ENCODE measurements at places on chromosomes 2 and 18.

- DNase-seq = no peak
These were observed 18.4 kb downstream of the SLC4A3 start for GRCh38 chr2:219645631-219646527.

GRCh38 chr2:55771612-55772011 lies 78.0 kb upstream of the PNPT1 start:
- DNase-seq = no peak

GRCh38 chr18:12851716-12852115 lies 32.3 kb downstream of the PTPN2 start:
- DNase-seq = no peak

DNA sequence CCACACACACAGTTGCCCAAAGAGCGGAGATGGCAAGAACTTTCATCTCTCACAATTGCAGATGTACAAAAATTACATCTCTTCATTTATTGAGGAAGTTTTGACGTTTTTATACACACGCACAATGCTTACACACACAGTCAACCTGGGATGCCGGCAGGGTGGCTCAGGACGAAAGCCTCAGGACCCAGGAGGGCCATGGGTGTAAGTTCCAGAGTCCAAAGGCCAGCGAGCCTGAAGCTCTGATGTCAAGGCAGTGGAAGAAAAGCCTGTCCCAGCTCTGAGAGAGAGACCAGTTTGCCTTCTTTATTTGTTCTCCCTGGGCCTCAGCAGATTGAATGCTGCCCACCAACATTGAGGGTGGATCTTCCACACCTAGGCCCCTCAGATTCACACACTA lies 10.1 kb downstream of the AMER3 start:
- DNase-seq = no peak

- no peak for DNase-seq
These were observed 403.2 kb upstream of the KLHL29 start for GRCh38 chr2:22981785-22982184.

DNA sequence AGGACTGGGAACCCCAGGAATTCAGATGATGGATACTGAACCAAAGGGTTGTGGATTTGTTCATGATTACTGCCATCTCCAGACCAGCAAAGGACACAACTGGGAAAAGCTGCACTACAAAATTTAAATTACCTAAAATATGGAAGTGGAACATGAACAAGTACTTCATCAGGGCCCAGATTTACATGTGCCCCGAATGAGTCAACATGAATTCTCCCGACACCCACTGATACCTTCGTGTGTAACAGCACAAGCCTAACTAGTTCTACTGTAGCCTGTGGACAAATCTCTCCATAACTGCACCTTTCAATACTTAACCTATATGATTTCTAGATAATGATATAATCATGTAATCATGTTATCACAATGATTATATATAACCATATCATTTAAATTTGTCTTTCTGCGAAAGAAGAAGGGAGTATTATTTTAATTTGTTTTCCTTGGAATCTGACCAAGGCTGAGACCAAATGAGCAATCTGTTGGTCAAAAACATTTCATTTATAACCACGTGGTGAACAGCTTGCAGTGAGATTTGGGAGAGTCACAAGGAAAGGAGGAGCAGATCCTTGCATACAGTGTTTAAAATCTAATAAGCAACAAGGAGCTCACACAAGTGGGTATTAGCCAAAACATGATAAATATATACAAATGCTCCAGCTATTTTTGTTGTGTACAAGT lies 70.5 kb downstream of the CACNB4 start:
- DNase-seq = no peak

- DNase-seq = no peak
These were observed 62.6 kb downstream of the ODC1 start for GRCh38 chr2:10385501-10385900.

- no peak for DNase-seq
These were observed 26.3 kb downstream of the ITM2C start for GRCh38 chr2:230891064-230891463.

GRCh38 chr2:2763351-2764000 lies 432.4 kb upstream of the MYT1L start:
- DNase-seq = no peak

DNA sequence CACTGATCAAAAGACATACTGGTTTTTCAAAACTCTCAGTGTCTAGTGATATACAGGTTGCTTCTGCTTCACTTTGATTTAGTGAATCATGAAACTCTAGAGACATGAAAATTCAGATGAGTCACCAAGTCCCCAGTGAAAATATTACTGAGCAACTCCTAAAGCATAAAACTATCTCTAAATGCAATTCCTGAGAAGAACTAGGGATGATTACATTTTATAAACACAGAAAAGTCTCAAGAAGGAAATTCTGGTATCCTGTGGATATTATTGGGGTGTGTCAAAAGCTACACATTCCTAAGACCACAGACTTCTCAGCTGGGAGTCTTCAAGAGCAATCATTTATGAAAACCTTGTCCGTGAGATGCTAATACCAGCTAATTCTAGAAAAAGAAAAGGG lies 9.7 kb downstream of the LRRTM4 start:
- DNase-seq = no peak

DNA sequence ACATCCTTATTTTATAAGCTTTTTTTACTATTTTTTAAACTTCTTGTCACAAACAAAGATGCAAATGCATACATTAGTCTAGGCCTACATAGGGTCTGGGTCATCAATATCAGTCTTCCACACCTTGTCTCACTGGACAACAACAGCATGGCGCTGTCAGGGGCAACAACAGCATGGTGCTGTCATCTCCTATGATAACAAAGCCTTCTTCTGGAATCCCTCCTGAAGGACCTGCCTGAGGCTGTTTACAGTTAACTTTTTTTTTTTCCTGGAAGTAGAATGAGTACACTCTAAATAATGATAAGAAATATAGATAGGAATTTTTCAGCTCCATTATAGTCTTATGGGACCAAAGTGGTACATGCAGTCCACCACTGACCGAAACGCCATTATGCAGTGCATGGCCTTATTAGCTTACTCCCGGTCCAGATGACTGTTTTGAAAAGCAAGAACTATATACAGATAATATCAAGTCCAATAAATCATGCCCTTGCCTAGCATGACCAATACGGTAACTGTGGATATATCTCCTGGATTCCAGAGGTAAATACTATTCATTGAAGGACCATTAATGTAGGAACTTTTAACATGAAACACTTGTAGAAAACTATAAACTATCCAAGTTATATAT lies 38.4 kb downstream of the TCF4 start:
- DNase-seq = no peak

DNA sequence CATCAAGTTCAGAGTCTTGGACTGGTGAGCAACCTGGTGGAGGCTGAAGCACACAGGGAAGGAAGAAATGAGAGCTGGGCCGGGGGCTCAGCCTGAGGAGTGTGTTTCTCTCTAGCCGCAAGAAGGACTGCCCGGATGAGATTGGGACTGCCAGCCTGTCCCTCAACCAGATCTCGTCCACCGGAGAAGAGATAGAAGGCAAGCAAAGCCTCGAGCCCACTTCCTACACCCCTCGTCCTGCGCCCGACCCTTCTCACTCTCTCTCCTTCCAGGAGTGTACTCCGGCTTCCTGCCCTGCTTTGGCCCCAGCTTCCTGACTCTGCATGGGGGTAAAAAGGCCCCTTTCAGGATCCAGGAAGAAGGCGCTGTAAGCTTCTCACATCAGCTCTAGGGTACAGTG lies 26.2 kb downstream of the FER1L5 start:
- no peak for DNase-seq

DNA sequence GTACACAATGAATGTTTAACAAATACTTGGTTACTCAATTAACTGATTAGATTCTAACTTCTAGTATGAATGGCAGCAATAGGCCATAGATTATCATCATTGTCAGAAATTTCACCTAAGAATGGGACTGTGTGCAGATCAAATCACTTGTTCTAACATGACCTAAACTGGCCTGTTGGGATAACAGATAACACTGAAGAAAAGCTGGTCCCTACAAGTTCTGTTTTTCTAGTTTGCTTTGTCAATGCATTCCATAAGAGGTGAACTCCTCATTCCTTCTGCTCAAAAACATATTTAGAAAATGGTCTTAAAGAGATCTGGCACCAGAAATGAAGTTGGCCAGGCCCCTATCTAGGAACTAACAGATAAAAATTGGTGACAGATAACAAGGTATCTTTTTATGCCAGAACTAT lies 175.4 kb downstream of the THADA start:
- no peak for DNase-seq

GRCh38 chr2:99888617-99889016 lies 253.8 kb downstream of the AFF3 start:
- DNase-seq = no peak

- DNase-seq = no peak
These were observed 108.3 kb downstream of the CDH7 start for GRCh38 chr18:65859075-65859474.

DNA sequence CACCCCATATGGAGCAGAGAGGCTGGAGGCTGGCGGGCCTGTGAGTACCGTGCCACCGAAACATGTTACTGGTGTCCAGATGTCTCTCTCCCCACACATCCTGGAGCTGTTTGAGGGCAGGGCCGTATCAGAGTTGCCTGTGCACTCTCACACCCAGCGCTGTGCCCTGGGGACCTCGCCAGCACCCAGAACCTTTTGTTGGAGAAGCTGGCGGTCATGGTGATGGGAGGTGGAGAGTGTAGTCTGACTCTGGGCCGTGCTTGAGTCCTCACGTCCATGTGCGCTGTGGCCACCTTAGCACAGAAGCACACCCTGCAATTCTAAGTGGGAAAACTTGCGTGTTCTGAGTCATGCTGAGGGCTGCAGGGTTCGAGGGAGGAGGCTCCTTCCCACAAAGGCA lies 259.2 kb downstream of the NDUFA10 start:
- no peak for DNase-seq

DNA sequence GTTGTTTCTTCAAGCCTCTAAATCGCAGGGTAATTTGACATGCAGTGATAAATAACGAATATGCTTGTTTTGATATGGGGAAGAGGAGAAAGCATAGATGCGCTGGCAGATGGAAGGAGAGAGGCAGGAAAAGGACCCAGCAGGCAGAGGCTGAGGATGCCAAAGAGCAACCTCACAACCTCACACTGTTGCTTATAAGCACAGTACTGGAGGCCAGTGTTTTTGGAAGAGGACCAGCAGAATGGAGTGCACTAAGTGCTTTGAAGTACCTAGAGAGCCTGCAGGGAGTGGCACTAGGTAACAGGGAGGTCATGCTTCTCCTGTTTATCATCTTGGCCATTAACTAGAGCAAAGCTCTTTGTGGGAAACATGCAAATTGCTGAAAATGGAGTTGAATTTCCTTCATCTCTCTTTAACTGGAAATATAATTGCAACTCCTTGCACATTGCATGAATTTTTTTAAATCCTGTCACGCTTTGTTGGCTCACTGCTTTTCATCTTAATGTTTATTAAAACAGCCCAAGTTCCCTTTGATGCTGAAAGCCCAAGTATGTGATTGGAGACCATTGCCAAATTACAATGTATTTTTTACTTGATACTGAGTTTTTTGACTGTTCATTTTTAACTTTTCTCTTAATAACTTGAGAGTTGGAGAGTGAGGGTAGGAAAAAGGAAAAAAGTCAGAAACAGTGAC lies 236.4 kb downstream of the LRRTM1 start:
- DNase-seq = no peak

DNA sequence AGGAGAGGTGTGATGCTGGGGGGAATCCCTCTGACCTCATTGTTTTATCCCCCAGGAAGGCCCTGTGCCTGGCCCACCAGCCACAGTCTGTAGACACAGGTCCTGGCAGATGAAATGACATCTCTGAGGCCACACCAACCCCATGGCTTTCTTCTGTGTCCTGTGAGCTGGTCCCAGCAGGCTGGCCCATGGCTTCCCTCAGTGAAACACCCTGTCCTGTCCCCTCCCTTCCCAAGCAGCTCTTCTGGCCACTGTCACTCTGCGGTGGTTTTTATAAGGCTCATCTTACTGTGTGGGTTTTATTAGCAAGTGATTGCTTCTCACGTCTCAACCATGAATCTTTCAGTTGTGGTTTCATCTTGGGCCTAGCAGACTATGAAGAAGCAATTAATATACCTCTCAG lies 102.8 kb upstream of the STPG4 start:
- DNase-seq = no peak

GRCh38 chr2:126644630-126645191 lies 11.2 kb upstream of the GYPC start:
- no peak for DNase-seq

DNA sequence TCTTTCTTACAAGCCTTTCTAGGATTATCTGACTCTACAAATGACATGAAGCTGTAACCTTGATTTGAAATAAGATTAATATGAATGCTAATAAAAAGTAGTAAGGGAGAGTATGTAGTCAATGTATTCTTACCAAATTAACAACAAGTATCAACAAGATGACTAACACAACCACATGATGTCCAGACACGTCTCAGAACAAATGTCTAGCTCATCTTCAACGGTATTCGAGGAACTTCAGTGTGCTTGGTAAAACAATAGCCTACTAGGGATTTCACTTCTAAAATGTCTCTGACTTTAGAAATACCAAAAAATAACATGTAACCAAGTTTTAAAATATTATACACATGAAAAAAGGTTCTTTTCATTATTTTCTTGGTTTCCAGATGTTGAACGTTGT lies 3.4 kb downstream of the HDLBP start:
- no peak for DNase-seq

GRCh38 chr2:96336104-96336775 lies 674 bp downstream of the NCAPH start:
- DNase-seq = no peak

GRCh38 chr2:53715568-53715967 lies 52.0 kb upstream of the CHAC2 start:
- no peak for DNase-seq

- no peak for DNase-seq
These were observed 27.3 kb downstream of the SPTBN1 start for GRCh38 chr2:54483426-54483825.

DNA sequence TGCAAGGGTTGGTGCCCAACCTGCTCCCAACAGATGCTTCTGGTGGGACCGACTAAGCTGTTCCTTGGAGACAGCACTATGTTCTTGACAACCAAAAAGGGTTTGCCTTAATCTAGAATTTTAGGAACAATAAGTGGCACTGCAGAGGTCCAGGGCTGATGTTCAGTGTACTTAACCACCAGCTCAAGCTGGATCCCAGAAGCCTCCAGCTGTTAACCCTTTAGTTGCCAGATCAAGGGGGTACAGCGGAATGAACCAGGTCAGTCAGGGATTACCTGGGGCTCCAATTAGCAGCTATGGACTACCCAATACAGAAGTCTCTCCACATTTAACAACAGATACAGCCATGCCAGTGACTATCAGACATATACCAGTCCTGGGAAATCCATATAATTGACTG lies 3.5 kb downstream of the GPR75 start:
- no peak for DNase-seq
